Hematopoietic multipotent progenitor cell treated with erythropoietin and hydrocortisone succinate and interleukin-3 and kit ligand, for 17 days (in vitro differentiated cells): ENCODE measurements at places on chromosomes 3 and 15.
A peak's percentile ranks its signal among the peaks of the same experiment; 100 is the strongest.

DNA sequence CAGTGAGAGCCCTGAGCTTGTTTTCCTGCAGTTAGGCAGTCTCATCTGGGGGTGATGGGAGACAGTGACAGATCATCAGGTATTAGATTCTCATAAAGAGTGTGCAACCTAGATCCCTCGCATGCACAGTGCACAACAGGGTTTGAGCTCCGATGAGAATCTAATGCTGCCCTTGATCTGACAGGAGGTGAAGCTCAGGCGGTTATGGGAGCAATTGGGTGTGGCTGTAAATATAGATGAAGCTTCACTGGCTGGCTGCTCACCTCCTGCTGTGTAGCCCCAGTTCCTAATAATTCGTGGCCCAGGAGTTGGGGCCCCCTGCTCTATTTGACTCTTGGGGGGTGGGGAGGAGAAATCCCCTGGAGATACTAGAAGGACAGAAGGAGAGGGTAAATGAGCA is 309.4 kb upstream of the STT3B start:
- no peak for DNase-seq

DNA sequence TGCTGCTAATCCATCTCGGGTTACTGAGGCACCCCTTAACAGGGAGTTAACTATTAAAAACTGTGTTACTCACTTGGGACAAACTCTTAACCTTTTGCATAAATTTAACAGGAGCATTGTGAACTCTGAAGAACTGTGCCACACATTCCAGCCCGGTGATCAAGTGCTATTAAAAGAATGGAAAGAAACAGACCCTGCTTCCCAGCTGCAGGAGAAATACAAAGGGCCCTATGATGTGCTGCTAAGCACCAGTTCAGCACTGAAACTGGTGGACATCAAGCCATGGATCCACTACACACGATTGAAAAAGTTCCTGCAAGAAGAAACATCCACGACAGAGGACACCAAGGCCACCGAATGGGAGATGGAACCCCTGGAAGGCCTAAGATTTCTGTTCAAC is 114.7 kb upstream of the PLCL2 start:
- no peak for DNase-seq

GRCh38 chr3:193885832-193886231 is 250.1 kb upstream of the HES1 start:
- DNase-seq = peak; percentile 10

- no peak for DNase-seq
Observed at GRCh38 chr3:26932752-26933151, 310.2 kb downstream of the LRRC3B start.

DNA sequence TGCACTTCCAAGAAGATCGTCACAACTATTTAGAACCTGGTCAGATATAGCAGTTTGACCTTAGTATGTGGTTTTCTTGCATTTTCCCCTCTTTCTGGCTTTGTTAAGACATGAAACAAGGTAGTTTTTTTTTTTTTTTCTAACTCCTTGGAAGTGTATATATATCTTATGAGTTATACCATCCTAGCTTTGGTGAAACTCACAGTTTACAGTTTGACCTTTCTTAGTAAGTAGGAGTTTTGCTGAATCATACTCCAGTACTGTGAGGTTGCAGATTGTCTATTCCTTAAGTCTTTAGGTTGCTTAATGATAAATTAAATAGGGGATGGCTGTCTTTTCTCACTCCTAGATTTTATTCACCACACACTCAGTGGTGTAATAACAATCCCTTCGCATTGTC is 325.0 kb downstream of the RBMS3 start:
- no peak for DNase-seq

DNA sequence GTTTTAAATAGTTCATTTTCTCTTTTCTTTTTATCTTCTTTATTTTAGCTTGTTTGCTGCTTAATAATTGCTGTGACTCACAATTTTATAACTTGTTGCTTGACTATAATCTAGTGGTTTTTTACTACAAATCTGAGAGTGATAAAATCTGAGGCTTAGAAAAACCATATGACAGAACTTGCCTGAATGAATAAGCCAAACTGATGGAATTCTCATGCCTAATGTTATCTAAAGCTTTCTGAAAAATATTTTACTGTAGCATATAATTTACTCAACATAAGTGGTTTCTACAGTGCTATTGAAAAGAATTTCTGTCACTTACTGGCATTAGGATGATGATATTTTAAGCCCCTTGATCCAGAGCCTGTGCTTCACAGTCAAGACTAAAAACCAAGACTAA is 175.1 kb downstream of the VGLL3 start:
- no peak for DNase-seq

GRCh38 chr3:186826410-186826975 is 16.0 kb upstream of the ADIPOQ start:
- DNase-seq = no peak

- DNase-seq = no peak
Observed at GRCh38 chr3:43537225-43537624, 84.6 kb downstream of the ANO10 start.

GRCh38 chr3:109353057-109353456 is 15.7 kb upstream of the DPPA4 start:
- DNase-seq = no peak

DNA sequence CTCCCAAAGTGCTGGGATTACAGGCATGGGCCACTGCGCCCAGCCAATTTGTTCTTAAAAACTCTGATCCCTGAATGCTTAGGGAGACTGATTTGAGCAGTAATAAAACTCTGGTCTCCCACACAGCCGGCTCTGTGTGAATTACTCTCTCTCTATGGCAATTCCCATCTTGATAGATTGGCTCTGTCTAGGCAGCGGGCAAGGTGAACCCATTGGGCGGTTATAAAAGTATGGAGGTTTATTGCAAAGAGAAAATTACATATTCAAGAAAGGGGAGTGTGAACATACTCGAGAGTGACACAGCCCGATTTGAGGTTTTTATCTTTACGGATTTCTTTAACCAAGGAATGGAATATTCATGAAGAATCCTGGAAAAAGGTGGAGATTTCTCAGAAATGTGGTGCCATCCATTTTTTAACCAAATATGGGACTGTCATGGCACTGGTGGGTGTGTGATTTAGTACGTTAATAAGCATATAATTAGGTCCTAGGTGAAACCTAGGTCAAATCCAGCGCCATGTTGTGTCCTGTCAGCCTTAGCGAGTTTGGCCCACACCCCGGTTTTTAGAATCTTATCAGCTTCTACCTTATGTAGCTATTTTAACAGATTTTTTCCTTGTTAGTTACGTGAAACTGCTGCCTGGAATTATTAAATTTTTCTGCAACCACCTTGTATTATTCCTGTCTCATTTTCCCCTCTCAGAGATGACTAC is 7.2 kb upstream of the GMPS start:
- no peak for DNase-seq
